ENCODE measurements at places on chromosomes 16 and 17. TPM values are rescaled to one million over a fixed set of nuclear protein-coding genes. Genes with fewer than 3 reads are reported as not detected.

DNA sequence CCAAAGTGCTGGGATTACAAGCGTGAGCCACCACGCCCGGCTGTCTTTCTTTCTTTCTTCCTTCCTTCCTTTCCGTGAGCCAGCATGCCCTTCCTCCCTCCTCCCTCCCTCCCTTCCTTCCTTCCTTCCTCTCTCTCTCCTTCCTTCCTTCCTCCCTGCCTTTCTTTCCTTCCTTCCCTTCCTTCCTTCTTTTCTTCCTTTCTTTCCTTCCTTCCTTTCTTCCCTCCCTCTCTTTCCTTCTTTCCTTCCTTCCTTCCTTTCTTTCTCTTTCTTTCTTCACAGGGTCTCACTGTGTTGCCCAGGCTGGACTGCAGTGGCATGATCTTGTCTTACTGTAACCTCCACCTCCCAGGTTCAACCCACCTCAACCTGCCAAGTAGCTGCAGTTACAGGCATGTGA is 50.7 kb upstream of the PLCG2 start:
- no peak for DNase-seq
- H3K27me3 ChIP-seq = no peaks in the 10 kb centered on the region
- no peaks in the 10 kb centered on the region for H3K36me3 ChIP-seq
- H3K4me3 ChIP-seq = no peak overlapping the region
- H3K4me1 ChIP-seq = peaks cover 18% of the 10 kb centered on the region

DNA sequence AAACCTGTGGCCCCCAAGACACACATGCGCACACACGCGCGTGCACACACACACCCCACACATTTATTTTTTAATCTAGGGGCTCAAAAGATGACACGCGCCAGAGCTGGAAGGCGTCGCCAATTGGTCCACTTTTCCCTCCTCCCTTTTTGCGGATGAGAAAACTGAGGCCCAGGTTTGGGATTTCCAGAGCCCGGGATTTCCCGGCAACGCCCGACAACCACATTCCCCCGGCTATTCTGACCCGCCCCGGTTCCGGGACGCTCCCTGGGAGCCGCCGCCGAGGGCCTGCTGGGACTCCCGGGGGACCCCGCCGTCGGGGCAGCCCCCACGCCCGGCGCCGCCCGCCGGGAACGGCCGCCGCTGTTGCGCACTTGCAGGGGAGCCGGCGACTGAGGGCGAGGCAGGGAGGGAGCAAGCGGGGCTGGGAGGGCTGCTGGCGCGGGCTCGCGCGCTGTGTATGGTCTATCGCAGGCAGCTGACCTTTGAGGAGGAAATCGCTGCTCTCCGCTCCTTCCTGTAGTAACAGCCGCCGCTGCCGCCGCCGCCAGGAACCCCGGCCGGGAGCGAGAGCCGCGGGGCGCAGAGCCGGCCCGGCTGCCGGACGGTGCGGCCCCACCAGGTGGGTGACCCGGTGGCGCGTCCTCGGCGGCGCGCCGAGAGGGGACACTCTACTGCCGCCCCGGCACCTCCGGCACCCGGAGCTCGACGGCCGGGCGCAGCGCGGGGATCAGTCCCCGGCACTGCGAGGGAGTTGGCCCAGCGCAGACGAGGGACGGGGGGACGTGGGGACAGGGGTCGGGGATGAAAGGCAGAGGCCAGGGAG is at the start of gene STAT5A:
STAT5A (plus strand) TSS at position 522 of the 826 bp plus-strand sequence. CDS start 914 bp downstream, outside the sequence.
- peak within 1 kb of the TSS; percentile 93 for H3K4me3 ChIP-seq
- H3K36me3 ChIP-seq = peaks cover 16% of the 10 kb centered on the region
- no peaks in the 10 kb centered on the region for H3K27me3 ChIP-seq
- peak within 1 kb of the TSS; percentile 100 for H3K27ac ChIP-seq
- H3K4me1 ChIP-seq = peaks cover 52% of the 10 kb centered on the region
- peak; percentile 92 for DNase-seq

GRCh38 chr17:71709271-71709890 is 411.4 kb upstream of the SOX9 start:
- no peak overlapping the region for H3K4me3 ChIP-seq
- no peak for DNase-seq
- H3K36me3 ChIP-seq = no peaks in the 10 kb centered on the region
- H3K4me1 ChIP-seq = no peaks in the 10 kb centered on the region
- H3K27ac ChIP-seq = no peak overlapping the region
- no peaks in the 10 kb centered on the region for H3K27me3 ChIP-seq

Gene C17orf75
- 23.2 TPM for total RNA-seq

Gene IRX5
- not detected for total RNA-seq

Gene IKZF3
- 80.9 TPM for total RNA-seq

All from natural killer cell treated with Interleukin-12 subunit alpha and Interleukin-12 subunit beta and Interleukin-15 and Interleukin-18, amount 100 ng/mL, for 72 hours (primary cell).